ENCODE measurements at places on chromosomes 1 and 21.

DNA sequence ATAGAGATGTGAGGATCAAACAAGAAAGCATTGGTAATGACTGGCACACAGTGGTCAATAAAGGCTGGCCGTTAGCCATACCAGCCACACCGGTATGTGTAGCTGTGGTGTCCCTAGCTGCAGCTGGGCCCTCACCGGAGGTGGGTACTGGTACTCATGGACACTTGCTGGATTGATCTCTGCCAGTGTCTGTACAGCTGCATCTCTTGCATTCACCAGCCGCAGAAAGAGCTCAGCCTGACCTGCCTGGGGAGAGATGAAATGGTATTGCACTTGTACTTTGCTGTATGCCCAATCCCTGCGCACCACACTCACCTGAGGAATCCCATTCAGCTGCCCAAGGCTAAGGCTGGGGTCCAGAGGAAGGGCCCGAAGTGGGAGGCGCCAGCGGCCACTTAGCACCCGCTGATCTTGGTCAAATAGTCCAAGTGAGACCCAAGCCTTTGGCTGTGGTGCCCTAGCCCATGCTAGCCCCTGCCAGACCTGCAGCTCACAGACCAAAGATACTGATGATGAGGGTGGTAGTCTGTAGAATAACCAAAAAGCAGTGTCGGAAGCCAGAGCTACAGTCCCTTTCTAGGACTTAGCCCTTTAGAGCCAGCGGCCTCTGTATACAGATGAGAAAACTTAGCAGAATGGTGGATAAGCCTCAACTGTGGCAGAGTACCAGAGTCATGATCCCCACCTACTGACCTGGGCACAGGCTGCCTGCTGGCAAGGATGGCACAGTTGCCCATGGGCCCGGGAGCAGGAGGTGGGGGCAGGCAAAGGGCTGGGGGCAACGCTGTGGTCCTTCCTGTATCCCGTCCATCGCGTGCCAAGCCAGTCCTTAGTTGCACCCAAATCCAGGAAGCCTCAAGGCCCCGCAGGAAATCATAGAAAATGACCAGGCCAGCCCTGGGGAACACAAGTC is 3.0 kb downstream of the CCDC17 start:
- DNase-seq = no peak

DNA sequence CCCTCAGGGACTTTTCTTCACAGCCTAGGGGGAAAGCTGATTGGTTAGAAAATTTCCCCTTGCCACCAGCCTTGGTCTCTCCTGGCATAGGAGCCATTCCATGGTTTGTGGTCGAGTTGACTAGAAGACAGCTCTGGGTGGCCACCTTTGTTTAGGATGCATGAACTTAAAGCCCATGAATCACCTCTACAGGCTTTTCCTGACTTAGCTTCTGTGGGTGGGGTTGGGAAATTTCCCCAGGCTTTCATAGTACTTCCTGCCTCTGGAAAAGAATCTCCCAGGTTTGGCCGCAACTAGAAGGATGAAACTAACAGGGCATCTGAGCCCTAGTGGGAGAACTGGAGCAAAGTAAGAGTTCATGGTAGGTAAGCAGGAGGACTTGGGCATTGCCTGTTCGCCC is 72.6 kb downstream of the SNRPE start:
- no peak for DNase-seq

DNA sequence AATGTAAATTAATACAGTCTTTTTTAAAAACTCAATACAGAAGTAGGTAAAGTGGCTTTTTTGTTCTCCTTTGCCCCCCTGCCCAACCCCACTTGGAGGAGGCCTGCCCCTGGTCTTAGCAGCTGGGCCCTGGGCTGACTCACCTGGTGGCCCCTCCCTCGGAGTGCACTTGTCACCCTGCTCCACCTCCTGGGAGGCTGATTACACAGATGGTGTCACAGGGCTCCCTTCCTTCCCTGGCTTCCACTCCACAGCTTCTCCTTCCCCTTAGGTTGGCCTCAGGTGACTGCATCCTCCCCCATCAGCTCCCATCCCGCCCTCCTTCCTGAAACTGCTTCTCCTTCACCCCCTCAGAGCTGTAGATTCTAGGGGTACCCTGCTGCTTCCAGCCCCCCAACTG is 11.7 kb upstream of the CAPN9 start:
- no peak for DNase-seq

DNA sequence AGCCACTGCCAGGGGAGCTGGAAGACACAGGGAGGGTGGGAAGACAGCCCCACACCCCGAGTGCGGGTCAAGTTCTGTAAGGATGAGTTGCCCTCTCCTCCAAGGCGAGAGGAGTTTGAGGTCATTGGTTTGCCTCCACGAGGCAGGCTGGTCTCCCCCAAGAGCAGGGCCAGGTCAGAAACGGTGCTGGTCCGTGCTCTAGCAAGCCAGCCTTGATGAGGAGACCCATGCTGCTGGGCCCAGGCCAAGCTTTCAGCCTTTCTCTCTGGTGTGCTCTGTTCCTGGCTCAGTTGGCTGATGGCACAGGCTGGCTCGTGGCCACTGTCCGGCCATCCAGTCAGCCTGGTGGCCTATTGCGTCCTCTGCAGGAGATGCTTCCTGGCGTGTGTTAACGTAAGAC is 12.0 kb upstream of the PCBP3 start:
- DNase-seq = no peak

DNA sequence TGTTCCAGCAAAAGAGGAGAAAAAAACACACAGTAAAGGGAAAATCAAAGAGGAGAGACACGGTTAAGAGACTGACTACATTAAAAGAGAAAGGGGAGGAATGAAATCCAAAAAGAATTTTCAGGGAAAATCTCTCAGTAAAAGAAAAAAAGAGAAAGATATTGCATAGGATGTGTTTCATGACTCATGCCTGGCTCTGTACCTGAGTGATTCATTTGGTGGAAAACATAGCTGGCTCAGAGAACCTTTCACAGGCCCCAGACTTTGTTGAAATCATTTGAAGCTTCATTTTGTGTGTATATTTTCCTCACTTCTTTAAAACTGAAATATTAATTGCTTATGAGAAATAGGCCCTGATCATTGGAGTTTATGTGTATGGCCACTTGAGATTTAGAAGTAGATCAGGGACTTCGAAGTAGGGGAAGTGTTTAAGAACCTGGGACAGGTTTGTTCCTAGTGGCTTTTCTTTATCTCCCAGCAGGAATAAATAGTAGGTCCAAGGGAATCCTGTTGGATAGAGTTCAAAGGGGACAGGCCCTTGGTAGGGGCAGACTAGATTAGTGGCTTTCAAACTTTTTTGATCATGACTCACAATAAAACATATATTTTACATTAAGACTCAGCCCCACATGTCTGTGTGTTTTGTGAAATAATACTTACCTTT is 239.1 kb upstream of the SGIP1 start:
- no peak for DNase-seq

DNA sequence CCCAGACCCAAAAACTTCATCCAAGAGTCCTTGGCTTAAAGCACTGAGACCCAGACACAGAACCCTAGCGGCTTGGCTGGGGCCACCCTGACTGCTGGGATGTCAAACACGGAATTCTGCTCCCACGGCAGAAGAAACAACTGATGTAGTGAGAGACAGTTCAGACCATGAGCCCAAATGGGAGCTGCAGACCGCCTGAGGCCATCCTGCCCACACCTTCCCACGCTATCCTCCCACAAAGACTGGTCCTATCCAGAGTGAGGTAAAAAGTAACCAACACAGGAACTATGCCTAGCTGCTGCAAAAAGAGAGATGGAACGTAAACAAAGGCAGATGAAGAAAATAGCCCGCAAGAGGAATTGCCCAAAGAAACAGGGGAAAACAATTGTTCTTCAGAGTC is 203.3 kb downstream of the PTPRU start:
- DNase-seq = no peak

GRCh38 chr1:71766748-71767147 is 515.6 kb downstream of the NEGR1 start:
- DNase-seq = no peak

- DNase-seq = no peak
Observed at GRCh38 chr1:161119092-161119903, 1.4 kb downstream of the NIT1 start.

- no peak for DNase-seq
Observed at GRCh38 chr1:186482661-186483255, 21.8 kb upstream of the PDC start.

GRCh38 chr1:150332651-150333290 is 11.4 kb downstream of the PRPF3 start:
- no peak for DNase-seq

DNA sequence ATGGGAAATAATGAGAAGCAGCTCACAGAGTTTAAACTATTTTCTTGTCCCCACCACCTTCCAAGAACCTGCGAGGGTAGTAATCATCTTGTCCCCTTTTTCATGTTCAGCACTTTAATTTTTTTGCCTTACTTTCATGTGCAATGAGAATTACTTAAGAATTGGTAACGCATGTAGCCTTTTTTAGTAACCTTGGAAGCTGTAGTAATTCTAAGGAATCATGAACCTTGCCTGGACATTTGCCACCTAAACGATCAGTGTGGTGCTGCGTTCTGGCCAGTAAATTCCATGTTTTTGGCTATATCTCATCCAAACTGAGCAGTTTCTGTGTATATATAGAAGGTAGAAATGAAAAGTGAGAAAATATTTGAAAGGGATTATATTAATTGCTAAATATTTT is 3.9 kb upstream of the VAMP3 start:
- no peak for DNase-seq

- DNase-seq = no peak
Observed at GRCh38 chr1:162728573-162728972, 61.9 kb upstream of the HSD17B7 start.

DNA sequence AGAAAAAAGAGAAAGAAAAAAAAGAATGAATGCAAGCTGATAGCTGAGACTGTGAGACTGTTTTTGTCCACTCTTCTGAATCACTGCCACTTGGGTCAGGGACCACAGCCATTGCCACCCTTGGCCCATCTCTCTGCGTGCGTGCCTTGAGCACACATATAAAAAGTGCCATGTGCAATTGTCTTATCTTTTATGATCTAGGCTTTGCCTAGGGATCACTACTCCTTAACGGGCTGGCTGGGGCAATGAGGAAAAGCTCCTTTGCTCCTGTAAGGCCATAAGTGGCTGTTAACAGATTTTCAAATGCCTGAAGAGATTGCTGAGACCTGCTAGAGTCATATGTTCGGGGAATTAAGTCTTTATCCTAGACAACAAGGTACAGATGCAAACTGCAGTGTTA is 8.2 kb downstream of the SPATA46 start:
- DNase-seq = no peak

DNA sequence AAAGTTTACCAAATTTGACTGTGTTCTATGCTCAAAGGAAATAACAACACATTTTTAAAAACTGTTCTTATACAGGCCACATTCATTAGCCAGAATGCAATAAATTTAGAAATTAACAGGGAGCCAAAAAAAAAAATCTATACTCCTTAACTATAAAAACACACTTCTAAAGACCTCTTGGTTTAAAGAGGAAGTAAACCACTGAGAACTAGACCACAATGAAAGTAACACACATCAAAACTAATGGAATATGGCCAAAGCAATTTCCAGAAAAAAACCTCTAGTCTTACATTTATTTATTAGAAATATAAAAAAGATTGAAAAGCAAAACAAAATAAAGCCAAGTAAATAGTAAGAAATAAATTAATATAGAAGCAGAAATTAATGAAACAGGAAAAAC is 48.9 kb upstream of the GADD45A start:
- DNase-seq = no peak

GRCh38 chr1:172414331-172414730 is 6.2 kb upstream of the C1orf105 start:
- no peak for DNase-seq

DNA sequence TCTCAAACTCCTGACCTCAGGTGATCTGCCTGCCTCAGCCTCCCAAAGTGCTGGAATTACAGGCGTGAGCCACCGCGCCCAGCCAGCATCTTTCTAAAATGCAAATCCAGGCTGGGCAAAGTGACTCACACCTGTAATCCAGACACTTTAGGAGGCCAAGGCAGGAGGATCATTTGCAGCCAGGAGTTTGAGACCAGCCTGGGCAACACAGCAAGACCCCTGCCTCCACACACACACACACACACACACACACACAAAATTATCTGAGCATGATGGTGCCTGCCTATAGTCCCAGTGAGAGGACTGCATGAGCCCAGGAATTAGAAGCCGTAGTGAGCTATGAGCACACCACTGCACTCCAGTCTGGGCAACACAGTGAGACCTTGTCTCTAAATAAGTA is 16.8 kb upstream of the PABPC4 start:
- DNase-seq = no peak

GRCh38 chr1:205435578-205436573 is 14.0 kb upstream of the LEMD1 start:
- no peak for DNase-seq

GRCh38 chr1:27961646-27962221 is 2.0 kb downstream of the XKR8 start:
- no peak for DNase-seq
